ENCODE measurements at places on chromosomes 6 and 20.

DNA sequence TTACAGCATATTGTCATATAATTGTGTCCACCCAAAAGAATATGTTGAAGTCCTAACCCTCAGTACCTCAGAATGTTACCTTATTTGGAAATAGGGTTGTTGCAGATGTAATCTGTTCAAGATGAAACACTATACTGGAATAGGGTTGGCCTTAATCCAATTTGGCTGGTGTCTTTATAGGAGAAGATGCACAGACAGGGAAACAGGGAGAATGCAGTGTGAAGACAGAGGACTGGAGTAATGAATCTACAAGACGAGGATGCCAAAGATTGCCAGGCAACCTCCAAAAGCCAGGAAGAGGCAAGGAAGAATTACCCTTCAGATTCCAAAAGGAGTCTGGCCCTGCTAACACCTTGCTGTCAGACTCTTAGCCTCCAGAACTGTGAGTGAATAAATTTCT is 482.9 kb downstream of the PTPRT start:
- DNase-seq: no peak

DNA sequence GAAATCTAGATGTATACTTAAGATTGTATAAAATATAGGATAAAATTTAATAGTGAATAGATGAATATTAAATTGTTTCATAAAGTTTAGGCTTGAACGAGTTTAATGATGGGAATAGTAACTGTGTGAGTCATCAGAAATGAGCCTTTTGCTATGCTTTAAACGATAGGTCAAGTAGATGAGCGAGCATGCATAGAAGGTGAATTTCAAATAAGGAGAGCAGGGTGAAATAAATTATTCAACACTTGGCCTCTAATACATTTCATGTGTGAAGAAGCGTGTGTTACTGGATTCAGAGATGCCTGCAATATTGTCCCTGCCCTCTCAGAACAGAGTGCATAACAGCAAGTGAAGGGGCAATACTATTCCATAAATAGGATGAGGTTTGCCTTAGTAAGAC is 74.4 kb upstream of the EYA4 start:
- no peak for DNase-seq

DNA sequence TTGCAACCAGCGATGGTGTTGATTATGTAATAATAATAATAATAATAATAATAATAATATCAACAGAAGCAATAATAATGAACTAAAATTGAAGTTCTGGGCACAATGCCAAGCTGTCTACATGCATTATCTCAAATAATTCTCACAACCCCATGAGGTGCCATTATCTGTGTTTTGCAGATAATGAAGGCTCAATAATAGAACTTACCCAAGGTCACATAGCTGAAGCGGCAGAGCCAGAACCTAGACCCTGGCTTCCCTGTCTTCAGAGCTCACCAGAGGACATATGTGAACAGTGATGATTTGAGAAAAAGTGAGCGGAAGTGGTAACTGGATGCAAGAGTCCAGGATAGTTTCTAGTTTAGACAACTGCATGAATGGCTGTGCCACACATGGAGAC is 91.0 kb downstream of the HIVEP1 start:
- no peak for DNase-seq

GRCh38 chr6:38479331-38479730 is 160.4 kb downstream of the BTBD9 start:
- DNase-seq: no peak

DNA sequence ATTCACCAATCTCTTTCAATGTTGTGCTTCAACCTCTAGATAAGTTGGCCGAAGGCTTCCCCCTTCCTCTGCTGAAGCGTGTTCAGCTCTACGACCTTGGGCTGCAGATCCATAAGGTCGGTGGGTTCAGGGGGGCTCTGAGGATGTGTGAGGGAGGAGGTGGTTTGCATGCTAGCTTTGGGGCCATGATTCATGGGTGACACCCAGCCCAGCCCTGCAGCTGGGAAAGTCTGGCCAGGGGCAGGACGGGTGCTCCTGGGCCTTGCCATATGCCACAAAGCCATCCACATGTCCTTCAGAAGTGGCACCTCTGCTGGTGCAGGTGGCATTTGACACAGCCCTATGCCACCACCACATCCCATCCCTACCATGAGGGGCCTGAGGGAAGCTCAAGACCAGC is 27.6 kb downstream of the LBP start:
- no peak for DNase-seq

GRCh38 chr20:34112600-34113101 is 608 bp upstream of the EIF2S2 start:
- DNase-seq: no peak

DNA sequence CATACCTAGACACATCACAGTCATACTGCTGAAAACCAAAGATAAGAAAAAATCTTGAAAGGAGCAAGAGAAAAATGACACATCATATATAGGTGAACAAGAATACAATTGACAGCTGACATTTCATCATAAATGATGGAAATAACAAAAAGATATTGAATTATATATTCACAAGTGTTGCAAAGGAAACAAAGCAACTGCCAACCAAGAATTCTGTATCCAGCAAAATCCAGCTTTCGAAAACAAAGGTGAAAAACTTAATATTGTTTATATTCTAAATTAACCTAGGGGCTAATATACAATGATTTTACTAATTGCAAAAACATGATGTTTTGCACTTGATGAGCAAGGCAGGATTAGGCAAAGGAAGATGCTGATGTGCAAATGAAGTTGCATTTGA is 84.3 kb downstream of the MOXD1 start:
- no peak for DNase-seq

Data from pulmonary artery endothelial cell (primary cell).